Sciatic nerve (tissue), 2 donors: ENCODE measurements at places on chromosomes 7 and 10.

DNA sequence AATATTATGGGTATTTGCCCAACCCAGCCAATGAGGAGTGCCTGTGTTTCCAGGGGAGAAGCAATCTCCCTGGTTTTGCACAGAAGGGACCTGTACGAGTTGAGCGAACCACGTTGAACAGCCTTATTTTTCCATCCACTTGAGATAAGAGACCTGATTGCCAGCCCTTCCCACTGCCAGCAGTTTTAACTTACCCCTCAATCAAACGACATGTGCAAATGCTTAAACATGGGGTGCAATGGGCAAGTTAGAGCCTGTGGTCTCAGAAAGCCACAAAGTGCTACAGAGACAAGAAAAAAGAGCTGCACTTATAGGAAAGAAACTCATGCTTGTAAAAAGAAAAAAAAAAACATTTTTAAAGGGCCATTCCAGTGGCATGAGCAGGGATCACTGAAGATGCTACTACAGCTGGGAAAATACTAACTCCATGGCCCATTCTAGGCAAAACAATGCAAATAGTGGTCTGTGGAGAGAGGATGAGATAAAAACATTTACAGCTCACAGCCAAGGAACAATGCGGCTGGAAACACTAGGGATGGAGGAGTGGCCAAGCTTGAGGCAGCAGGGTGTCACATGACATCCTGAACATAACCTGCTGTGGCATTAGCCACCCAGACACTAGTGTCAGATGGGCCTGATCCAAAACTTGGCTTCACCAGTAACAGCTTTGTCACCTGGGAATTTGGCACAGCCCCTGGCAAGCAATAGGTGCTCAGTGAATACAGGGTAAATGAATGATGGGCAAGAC, 162.8 kb downstream of the ELMO1 start:
- no peak for DNase-seq

DNA sequence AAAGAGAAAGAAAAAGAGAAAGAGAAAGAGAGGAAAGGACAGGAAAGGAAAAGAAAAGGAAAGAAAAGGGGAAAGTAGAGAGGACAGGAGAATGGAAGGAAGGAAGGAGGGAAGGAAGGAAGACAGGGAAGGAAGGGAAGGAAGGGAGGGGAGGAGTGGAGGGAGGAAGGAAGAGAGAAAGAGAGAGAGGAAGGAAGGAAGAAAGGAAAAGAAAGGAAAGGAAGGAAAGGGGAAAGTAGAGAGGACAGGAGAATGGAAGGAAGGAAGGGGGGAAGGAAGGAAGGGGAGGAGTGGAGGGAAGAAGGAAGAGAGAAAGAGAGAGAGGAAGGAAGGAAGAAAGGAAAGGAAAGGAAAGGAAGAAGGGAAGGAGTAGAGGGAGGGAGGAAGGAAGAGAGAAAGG, 96.4 kb upstream of the APBB1IP start:
- DNase-seq, result no peak

DNA sequence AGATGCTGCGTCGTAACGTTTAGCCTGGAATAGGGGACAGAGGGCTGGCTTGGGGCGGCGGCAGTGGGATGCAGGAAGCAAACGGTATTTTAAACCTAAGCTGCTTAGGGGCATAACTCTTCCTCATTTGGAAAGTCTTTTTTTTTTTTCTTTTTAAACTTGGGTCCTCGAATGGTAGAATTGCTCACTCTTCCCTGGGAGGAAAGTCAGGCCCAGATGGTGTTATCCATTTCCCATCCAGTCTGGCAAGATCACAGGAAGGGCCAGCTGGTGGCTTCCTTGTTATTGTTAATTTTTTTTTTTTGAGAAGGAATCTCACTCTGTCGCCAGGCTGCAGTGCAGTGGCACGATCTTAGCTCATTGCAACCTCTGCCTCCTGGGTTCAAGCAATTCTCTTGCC, 56.6 kb downstream of the TMEM209 start:
- no peak for DNase-seq

DNA sequence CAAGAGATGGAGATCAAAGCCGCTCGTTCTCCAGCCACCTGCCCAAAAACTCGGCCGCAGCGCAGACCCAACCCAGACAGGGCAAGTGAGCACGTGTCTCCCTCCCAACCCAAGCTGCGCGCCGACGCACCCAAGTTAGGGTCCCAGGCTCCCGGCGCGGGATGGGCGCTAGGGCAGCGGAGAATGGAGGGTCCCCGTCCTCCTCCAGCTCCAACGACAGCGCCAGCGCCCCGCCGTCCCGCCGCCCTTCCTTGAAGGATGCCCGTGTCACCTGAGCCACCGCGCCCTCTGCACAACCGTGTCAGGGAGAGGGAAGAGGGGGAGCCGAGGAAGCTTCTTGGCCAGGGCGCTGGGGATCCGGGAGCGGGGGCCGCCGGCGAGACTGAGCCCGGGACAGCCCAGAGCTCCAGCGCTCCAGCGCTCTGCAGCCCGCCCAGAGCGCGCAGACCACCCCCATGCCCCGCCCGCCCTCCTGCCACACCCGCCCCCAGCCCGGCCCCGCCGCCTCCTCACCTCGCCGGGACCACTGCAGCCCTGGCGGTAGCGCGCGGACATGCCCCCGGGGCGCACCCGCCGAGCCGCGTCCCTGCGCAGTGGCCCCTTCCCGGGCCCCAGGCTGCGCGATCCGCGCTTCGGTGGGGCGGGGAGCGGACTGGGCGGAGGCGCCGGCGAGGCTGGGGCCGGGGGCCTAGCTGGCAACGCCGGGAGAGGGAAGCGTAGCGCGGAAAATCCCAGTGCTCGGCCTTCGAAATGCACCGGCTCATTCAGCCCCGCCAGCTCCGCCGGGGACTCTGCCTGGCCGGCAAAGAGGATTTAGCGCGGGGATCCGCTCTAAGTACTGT, at the start of gene SLC16A12:
SLC16A12 (minus strand) TSS at position 424 of the 842 bp plus-strand sequence. CDS start 73,016 bp downstream, outside the sequence.
- DNase-seq, result no peak

- DNase-seq, result no peak
These were observed 200.3 kb upstream of the PRSS1 start for GRCh38 chr7:142548978-142549377.

- no peak for DNase-seq
These were observed 254.3 kb downstream of the ELFN1 start for GRCh38 chr7:1924258-1924817.

GRCh38 chr10:87696922-87697745, 37.5 kb downstream of the PAPSS2 start:
- no peak for DNase-seq

DNA sequence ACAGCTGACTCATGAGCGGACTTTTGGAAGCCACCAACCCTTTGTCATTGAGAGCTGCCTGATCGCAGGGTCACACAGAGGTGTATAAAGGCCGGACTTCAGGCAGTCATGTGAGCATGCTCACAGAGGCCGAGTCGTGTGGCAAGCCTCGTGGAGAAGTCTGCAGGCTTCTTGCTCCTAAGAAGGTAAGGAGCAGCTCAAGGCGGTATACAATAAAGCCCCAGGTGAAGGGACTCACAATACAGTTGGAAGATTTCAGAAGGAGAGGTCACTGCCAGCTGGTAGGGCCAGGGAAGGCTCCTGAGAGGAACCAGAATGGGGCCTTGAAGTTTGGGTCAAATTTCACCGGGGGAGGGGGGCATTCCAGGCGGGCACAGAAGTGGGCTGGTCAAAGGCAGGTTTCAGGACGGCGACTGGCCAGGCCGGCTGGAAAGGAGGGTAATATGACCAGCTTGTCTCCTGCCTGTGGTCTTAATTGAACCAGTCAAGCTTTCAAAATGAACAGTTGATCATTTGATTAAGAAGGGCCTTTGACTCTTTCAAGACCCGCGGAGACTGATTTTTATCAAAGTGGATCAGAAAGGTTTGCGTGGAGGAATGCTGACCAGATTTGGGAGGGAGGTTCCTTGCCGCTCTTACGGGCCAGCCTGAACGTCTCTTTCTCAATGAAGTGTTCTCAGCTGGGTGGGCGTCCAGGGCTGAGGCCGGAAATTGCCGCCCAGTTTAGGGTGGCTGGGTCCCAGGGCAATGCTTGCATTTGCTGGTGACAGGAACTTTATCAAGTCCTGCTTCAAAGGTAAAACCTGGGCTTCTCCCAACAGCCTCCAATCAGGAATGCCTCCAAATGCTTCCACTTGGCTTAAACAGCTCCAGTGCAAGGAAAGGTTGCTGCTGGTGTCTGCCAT, 178.6 kb downstream of the EMX2 start:
- DNase-seq, result no peak

- DNase-seq, result no peak
These were observed 69.3 kb upstream of the PHYHIPL start for GRCh38 chr10:59107147-59107546.

GRCh38 chr10:23367896-23368595, 23.4 kb upstream of the C10orf67 start:
- DNase-seq, result no peak

DNA sequence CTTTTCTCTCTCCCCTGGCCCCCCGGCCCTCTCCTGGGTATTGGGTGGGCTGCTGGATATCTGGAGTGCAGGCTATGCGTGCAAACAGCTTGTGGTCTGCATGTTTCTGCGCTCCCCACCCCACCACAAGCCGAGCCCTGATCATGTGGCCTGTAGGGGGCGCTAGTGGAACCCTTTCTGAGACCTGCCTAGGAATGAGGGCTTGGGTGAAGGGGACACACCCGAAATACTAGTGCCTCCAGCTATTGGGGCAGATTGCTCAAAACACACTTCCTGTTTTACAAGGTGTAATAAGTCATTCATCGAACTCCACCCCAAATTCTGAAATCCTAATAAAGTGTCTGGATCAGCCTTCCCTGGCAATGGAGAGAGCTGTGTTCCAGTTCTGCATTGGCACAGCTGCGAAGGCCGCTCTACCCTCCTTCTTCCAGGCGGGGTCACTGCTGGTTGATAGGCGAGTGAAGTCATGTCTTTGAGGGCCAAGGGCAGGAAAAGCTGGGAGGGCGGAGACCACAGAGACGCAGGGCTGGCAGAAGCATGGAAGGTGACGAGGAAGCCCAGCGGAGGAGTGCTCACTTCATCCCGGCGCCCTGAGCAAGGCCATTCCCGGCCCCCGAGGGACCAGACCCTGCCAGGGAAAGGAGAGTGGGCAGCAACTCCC, 19.8 kb upstream of the PRRT4 start:
- DNase-seq, result no peak

GRCh38 chr10:132264966-132265889, 42.5 kb downstream of the STK32C start:
- no peak for DNase-seq

- no peak for DNase-seq
These were observed 135.8 kb downstream of the CAMK1D start for GRCh38 chr10:12484941-12485805.

DNA sequence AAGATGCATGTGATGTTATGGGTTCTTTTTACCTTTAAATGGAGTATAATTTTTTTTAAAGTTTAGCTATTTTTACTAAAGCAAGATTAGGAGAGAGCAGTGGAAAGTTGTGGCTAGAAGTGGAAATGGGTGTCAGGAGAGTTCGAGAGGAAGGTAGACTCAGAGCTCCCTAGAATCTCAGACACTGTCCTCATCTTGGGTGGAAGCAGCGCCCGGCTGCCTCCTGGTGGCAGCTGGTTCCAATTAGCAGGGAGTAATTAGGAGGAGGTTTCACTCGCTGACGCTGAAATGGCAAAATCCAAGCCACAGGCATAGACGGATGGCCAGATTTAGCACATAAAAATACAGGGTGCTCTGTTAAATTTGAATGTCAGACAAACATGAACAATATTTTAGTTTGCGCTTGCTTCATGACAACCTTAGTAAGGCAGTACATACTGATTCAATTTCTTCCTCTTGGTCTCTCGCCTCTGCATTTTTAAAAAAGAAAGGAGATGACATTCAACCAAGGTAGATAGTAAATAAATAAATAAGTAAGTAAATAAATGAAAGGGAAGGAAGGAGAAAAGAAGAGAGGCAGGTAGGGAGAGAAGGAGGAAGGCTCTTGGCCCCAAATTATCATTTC, 58.5 kb downstream of the LGI1 start:
- peak; percentile 81 for DNase-seq

- DNase-seq, result no peak
These were observed 72.3 kb upstream of the CACUL1 start for GRCh38 chr10:118827053-118827452.

- DNase-seq, result no peak
These were observed 295.4 kb upstream of the FZD8 start for GRCh38 chr10:35937546-35937945.

DNA sequence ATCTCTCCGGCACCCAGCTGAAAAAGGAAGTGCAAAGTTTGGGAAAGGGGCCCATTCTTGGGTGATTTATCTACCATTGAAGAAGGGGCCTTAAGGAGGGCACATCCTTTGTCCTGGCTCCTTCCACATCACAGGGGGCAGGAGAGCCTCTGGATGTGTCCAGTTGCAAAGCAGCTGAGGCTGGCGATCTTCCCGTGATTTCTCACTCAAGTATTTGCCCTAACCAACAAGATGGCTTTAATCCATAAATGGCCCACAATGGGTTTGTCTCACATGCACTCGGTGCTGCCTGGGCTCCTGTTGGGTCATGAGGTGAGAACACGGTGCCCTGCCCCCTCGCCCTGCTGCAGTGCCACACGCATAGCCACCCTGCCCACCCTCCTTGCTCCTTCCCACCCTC, 14.2 kb upstream of the FRMPD2 start:
- no peak for DNase-seq

- DNase-seq, result no peak
These were observed 27.5 kb downstream of the DLG5 start for GRCh38 chr10:77899080-77899477.

DNA sequence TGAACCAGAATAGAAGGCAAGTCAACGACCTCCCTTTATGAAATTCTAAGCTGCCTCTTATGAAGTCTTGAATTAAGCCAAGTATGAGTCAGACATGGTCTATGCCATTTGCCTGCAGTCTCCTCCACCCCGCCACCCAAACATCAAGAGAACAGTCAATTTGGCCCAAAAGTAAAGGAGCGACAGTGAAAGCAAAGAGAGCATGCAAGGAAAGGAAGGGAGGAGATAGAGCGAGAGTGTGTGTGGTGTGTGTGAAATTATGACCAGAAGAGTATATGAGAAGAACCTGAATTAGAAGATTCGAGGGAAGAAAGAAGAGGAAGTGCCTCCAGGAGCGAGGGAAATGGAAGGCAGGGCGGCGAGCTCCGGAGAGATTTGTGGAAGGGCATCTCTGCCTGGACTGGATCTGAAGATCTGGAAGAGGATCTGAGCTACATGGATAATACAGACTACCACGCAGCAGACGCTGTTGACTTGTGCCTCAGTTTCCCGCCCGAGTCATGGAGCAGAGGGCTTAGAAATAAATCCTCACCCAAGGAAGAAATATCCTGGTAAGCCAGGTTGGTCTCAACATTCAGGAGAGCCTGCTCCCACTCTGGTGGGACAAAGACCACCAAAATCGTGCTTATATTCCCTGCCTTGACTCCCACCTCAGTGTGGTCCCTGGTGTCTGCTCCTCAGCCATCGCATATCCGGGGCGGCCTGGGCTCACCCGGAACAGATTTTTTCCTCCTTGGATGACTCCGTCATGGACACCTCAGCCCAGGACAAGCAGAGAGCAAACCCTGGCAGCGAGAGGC, 459 bp downstream of the ZDHHC6 start:
- no peak for DNase-seq

DNA sequence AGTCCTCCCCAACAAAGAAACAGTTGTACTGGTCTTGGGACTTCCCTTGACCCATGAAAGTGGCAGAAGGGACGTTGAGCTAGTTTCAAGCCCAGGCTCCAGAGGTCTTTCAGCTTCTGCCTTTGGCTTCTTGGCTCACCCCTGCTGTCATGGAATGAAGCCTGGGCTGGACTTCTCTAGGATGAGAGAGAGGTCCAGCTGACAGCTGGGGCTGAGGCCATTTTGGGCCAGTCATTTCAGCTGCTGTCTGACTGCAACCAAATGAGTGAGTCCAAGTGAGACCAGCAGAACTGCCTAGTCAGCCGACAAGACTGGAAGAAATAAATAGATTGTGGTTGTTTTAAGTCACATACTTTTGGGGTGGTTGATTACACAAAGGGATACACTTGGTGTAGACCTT, 76.6 kb downstream of the TMEM178B start:
- DNase-seq, result no peak

GRCh38 chr10:35409808-35410207, 73.5 kb downstream of the CCNY start:
- DNase-seq, result no peak

GRCh38 chr10:60823324-60823723, 45.0 kb downstream of the CDK1 start:
- DNase-seq, result no peak
